ENCODE measurements at places on chromosomes 13 and 19.
A peak's percentile ranks its signal among the peaks of the same experiment; 100 is the strongest.

- no peak for DNase-seq
These were observed 48.7 kb downstream of the LYL1 start for GRCh38 chr19:13053761-13054625.

- no peak for DNase-seq
These were observed 610.4 kb downstream of the TBC1D4 start for GRCh38 chr13:74871369-74872070.

- no peak for DNase-seq
These were observed 59.6 kb downstream of the WDFY2 start for GRCh38 chr13:51643882-51644281.

GRCh38 chr19:5293612-5294378 lies 46.8 kb downstream of the PTPRS start:
- DNase-seq: no peak

- no peak for DNase-seq
These were observed 187.6 kb downstream of the STK24 start for GRCh38 chr13:98389319-98389718.

DNA sequence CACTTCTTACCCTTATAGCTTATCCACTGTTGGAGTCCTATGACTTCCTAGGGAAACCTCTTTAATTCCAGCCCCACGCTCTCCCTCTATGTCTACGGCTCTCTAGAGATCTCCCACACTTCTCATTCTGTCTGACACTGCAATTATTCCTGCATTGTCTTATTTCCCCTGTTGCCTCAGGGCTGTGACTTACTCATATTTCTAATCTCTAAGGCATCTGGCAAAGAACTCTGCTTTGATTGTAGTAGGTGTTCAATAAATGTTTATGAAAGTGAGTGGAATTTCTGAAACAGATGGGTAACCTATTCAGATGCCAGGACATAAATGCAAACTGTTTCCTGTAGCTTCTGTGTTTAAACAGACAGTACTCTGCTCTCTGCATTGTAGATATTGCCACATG lies 102.4 kb upstream of the SERTM1 start:
- DNase-seq: no peak

DNA sequence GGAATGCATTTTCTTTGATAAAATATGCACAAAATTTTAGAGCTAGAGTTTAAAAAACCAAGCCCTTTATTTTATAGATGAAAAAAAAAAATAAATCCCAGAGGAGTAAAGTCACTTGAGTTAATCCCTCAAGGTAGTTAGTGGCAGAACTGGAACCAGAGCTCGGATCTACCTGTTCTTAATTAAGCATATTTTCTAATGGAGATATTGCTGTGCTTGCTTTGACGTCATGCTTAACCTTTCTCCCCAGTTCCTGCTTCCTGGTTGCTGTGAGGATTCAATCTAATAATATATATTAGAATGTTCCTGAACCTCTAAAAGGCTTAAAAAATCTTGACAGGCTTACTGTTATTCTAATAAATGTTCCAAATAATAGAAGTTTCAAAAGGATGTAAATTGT lies 300.6 kb upstream of the KLF12 start:
- no peak for DNase-seq

- DNase-seq: no peak
These were observed 55.1 kb upstream of the TNFRSF19 start for GRCh38 chr13:23515116-23515515.

DNA sequence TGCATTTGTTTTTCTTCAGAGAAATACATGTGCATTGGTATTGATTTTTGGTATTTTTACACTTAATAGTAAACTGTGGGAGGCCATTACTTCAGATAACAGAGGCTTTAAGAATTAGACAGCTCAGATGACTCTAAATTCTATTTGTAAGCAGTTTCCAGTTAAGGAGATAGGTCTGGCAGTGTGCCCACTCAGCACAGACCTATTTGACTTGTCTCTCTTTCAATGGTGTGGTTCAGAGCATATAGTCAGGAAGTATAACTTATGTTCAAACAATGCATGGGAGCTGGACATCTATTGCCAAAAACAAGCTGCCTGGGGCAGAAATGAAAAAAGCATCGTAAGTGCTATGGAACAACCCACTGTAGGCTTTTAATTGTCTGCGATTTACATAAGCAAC lies 370.7 kb downstream of the HS6ST3 start:
- DNase-seq: no peak

GRCh38 chr13:44218501-44219240 lies 155.0 kb upstream of the SERP2 start:
- no peak for DNase-seq

- no peak for DNase-seq
These were observed 30.3 kb downstream of the ZNF763 start for GRCh38 chr19:11995174-11995573.

GRCh38 chr13:45548281-45548680 lies 67.3 kb downstream of the ERICH6B start:
- DNase-seq: no peak

DNA sequence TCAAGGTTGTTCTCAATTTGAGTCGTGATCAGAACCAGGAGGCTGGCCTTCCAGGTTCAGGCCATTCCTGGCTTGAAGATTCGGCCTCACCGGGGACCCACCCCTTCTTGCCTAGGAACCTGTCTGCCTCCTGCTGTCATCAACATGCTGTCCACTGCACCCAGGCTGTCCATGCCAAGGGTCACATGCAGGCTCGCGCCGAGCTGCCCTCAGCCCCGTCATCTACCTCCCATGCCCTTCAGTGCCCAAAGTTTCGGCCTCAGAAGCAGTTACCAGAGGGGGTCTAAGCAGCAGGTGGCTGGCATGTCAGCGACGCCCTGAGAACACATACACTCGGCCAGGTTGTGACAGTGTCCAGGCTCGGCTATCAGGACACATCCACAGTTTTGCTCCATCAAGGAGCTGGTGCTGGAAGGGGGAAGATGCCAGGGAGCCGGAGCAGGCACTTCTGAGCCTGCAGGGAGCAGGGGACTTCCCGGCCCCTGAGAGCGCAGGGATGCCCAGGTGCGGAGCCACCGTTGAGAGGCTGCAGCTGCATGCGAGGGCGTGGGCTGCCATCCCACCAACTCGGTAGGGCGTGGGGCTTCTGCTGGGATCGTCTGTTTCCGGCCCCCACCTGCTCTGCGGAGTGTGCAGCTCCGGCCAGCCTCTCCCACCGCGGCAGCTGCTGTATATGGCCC lies 590.9 kb upstream of the SLITRK5 start:
- DNase-seq: no peak

DNA sequence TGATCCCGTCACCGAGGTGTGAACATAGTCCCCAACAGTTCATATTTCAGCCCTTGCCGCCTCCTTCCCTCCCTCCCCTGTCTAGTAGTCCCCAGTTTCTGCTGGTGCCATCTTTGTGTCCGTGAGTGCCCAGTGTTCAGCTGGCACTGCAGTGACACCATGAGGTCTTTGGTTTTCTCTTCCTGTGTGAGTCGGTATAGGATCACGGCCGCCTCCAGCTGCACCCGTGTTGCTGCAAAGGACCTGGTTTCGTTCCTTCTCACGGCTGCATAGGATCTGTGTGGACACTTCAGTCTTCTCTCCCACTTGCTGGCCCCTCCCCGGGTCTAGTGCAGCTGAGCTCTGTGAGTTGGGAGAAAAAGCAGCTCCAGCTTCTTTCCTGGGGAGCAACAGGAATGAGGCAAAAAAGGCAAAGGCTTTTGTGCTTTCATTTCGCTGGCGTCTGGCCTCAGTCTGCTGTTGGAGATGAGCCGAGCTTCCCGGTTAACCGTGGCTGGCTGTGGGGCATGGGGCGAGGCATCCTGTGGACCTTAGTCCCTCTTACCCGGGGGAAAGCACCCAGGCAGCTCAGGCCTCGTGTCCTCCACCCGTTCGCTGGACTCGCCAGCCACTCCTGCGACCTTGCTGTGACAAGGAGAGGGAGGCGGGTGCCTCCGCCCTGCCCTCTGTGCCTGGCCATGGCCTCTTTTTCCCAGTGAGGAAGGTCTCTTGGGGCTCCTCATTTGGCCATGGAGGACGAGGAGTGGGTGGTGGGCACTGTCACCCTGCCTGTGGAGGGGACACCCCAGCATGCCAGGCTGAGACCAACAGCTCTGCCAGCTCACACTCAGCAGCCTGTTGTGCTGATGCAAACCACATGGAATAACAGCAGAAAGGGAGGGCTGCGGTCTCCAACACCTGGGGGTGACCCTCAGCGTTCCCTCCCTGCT lies 196.5 kb downstream of the TEX29 start:
- DNase-seq: no peak

DNA sequence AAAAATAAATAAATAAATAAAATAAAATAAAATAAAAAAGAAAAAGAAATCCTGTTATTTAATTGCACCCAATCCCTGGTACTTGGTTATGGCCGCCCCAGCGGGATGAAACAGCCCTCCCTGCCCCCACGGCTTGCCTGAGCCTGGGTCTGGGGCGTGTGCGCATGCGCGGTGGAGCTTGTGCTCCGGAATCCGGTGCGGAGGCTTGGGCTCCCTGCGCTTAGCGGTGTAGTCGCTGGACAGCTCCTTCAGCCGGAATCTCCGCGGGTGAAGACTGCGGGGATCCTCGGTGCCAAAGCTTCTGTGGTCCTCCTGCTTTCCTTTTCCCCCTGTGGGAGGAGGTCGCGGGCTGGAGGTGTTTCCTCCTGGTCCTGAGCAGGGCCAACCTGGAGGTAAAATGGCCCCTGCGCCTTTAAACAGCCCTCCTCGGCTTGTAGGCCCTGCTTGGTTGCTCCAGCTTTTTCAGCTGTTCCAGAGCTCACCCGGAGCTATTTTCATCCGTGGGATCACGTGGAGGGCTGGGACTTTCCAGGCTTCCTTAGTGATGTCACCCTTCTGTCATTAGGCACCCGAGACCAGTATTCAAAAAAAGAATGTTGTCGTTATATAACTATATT lies at the start of gene PLA2G4C:
Gene PLA2G4C, minus strand, starts transcription at position 468 of the 617 bp plus-strand sequence. CDS start 4,288 bp downstream, outside the sequence.
- peak; percentile 73 for DNase-seq

GRCh38 chr19:1377965-1378785 lies 5.5 kb upstream of the NDUFS7 start:
- no peak for DNase-seq

DNA sequence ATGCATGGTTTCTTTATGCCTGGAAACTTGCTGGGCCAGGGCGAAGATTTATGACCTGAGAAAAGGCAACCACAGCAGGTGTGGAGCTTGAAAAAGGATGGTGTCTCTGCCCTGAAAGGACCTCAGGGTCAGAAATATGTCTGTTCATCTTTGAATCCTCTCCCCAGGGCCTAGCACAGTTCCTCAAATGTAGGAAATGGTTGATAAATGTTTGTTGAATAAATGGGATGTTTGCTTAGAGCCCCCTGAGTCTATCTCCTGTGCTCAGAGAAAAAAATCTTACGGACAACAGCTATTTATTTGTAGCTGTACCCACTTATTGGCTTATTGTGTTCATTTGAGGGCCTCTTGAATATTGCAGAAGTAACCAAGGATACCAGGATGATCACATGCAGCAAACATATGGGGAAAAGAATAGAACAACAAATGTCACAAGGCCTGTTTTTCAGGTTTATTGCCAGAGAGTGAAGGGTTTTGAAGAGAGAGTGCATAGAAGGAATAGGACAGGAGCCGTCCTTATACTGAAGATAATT lies 114.5 kb downstream of the KLF5 start:
- DNase-seq: no peak

GRCh38 chr19:15516363-15516762 lies 8.0 kb downstream of the CYP4F22 start:
- no peak for DNase-seq

GRCh38 chr13:108349269-108349668 lies 79.8 kb downstream of the TNFSF13B start:
- DNase-seq: no peak

DNA sequence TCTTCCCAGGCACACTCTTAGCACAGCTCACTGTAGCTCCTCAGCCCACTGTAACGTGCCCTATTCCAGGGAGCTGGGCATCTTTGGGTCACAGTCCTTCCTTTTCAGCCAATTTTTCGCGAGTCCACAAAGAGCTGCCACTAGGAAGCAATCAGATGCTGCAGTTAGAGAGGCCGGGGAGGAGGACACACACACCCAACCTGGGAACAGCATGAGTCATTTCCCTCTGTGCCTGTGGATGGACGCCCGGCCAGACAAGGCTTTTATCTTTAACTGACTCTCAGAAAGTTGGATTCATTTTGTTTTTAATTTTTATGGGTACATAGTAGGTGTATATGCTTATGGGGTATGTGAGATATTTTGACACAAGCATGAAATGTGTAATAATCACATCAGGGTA lies 918.6 kb downstream of the UQCRFS1 start:
- no peak for DNase-seq

GRCh38 chr19:45848922-45849321 lies 14.0 kb downstream of the SYMPK start:
- no peak for DNase-seq

- DNase-seq: no peak
These were observed 1563.5 kb upstream of the PRR20A start for GRCh38 chr13:55577082-55577846.

GRCh38 chr13:20295956-20296355 lies 63.8 kb upstream of the GJB6 start:
- no peak for DNase-seq
